Stimulated activated CD4-positive, alpha-beta T cell treated with anti-CD3 and anti-CD28 coated beads, TNF-alpha, amount 100 ng/mL, for 4 hours (primary cell): ENCODE measurements at places on chromosomes 5 and 9.

DNA sequence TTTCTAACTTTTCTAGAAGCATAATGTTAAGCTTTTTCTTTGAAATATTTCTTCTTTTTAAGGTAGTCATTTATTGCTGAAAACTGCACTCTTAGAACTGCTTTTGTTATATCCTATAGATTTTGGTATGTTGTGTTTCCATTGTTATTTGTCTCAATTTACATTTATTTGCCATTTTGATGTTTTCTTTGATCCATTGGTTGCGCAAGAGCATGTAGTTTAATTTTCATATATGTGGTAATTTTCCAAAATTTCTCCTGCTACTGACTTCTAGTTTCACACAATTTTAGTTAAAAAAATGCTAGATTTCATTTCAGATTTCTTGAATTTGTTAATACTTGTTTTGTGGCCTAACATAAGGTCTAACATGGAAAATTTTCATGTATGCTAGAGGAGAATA is 1029.3 kb upstream of the TYRP1 start:
- DNase-seq = no peak

- no peak for DNase-seq
Observed at GRCh38 chr5:31948006-31948405, 226.1 kb downstream of the GOLPH3 start.

DNA sequence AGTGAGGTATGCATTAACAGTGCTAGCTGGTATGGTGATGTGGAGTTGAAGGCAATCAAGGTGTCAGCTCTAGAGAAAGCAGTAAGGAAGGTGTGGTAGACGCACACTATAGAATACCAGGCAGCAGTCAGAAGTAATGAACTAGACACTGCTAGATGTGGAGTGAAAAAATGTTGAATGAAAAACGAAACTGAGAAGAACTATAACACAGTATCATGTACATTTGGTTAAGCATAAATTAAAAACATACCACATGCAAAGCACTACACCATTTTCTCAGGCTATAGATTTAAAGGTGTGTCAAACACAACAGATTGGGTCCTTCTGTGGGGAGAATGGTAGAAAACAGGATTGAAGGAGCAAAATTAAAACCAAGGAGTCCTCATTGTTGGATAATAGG is 15.4 kb downstream of the ZNF622 start:
- DNase-seq = no peak

- DNase-seq = no peak
Observed at GRCh38 chr9:117180896-117181445, 233.9 kb downstream of the ASTN2 start.

DNA sequence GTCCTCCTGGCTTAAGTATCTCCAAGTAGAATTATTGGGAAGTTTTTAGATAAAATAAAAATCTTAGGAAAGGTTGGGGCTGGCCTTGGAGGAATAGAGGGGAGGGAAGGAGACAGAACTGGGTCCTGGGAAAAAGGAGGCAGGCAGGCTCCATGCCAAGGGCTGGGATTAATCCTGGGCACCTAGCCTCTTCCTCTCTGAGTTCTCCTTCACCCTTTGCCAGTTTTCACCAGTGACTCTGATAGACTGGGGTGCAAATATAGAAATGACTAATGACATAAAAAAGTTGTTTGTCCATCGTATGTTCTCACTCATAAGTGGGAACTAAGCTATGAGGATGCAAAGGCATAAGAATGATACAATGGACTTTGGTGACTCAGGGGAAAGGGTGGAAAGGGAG is 81.9 kb downstream of the RMI1 start:
- DNase-seq = no peak

DNA sequence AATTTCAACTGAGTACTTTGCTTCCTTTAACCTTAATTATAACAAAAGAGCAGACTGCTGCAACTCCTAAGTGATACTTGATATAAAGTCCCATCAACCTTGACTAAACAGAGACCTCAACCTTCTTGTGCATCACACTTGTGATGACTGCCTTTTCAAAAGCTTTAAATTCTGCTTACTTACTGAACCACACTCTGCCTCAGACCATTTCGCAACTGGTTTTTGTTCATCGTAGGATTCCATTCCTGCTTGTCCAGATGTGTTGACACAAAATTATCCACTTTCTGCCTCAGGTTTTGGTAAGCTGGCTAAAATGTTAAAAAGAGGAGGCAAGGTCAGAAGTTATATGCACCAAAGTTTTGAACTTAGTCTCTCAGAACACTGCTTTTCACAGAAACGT is 3.5 kb downstream of the BOD1 start:
- DNase-seq = no peak

- DNase-seq = no peak
Observed at GRCh38 chr5:158026304-158027031, 167.5 kb upstream of the CLINT1 start.

GRCh38 chr5:131321066-131321465 is 57.2 kb downstream of the CDC42SE2 start:
- DNase-seq = no peak

DNA sequence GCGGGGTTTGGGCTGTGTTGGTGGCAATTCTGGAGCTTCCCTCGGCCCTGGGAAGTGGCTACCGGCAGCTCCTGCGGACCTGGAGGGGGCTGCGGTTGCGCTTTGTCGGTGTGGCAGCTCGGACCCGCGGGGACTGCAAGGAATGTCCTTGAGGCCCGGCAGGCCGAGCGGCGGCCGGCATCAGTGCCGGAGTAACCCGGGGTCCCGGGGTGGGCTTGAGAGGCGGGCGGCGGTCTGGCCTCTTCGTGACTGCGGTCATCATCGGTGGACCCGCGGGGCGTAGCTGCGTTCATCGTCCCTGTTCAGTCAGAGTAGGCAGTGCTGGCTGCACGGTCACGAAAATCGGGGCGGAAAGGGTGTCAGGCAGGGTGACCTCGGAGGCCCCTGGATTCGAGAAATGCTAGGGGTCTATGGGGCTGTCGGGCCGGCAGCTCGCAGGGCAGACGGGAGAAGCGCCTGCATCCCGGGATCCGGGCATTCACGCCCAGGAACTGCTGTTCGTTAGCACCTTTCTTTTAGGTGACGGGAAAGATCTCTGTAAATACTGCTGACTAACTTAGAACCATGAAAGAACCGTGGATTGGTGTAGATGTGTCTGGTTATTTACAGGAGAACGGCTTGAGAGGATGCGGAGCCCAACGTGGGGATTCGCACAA is 474 bp downstream of the HMGCR start:
- DNase-seq = no peak

DNA sequence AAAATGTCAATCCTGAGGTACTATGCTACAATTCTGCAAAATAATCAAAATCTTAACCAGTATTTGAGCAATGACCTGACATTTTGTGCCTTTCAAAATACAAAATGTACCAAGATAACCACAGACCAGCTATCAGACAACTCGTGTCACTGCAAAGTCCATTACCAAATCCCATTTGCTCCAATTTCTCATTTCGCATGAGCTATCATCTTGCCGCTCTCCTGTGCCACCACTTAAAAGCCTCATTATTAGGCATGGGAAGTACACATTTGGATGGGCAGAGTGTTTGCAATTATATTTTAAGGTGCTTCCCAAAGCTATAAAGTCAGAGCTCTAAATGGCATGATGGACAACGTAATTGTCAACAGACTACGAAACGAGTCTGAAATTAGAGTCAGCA is 205.2 kb downstream of the AGTPBP1 start:
- no peak for DNase-seq

DNA sequence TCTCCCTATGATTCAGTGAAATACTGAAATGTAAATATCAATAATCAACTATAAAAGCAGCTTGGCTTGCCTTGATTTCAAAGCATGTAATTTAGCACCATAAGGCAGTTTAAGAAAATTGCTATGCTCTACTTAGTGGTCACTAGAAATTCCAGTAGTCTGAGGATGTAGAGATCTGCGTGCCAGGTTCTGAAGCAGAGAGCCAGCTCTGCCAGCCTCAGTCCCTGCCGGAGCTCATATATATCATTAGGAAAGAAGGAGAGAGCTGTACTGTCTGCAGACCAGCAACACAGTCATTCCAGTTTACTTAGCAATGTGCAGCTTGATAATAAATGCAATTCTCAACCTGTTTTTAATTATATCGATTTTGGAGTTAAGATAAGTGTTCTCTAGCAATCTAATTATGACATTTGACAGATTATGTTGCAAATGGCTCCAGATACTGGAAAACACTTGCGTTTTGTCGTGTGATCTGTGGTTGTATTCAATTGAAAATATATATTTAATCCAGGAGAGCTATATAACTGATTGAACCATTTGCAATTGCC is 540.5 kb downstream of the CTNND2 start:
- no peak for DNase-seq

GRCh38 chr5:155094455-155094854 is 80.9 kb downstream of the KIF4B start:
- no peak for DNase-seq

DNA sequence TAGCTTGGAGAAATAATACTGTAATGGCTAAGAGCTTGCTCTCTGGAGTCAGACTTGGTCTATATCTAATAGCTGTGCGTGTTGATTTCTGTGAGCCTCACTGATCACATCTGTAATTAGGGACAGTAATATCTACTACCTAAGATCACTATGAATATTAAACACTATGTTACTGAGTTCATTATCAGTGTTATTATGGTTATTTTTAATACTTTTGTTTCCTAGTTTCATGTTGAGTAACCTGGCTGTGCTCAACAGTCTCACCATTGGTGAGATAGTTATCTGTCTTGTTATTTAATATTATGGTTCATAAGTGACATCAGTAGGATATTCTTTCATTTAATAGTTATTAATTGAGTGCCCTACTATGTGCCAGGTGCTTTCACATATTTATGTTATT is 22.4 kb upstream of the CAVIN4 start:
- DNase-seq = no peak

GRCh38 chr5:77718934-77719610 is 57.1 kb downstream of the TBCA start:
- DNase-seq = no peak

DNA sequence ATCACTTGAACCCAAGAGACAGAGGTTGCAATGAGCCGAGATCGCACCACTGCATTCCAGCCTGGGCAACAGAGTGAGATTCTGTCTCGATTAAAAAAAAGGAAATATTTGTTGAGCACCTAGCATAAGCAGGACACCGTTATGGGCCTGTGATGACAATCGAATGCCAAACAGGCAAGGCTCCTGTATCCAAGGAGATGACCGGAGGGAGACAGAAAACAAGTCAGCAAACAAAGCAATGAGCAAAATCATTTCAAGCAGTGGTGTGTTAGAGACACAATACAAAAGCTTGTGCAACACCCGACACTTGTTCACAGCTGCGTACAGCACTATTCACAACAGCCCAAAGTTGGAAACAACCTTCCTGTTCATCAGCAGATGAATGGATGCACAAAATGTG is 87.1 kb upstream of the CPEB4 start:
- no peak for DNase-seq

GRCh38 chr9:34550016-34550680 is 27.4 kb upstream of the ENHO start:
- no peak for DNase-seq

- no peak for DNase-seq
Observed at GRCh38 chr5:35440409-35440808, 177.3 kb upstream of the SPEF2 start.

DNA sequence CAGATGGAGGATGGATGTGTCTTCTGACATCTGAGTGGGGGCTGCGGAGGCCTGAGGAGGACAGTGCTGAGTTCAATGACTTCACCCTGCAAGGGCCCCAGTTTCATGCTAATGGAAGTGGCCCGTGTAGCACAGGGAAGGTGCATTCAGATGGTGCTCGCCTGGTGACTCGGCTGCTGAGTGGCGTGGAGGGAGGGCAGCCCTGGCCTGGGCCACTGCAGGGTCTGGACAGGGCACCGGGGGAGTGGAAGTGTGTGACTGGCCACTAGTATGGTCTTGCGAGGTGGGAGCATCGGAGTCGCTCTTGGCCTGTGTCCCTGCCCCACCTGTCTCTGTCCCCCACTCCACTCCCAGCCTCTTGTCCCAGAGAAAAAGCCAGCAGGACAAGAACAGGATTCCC is 1.7 kb upstream of the SLC9A3 start:
- no peak for DNase-seq

- DNase-seq = no peak
Observed at GRCh38 chr9:87157366-87158031, 210.2 kb upstream of the GAS1 start.

GRCh38 chr5:177303925-177304391 is 359 bp downstream of the PRELID1 start:
- no peak for DNase-seq

GRCh38 chr5:133927300-133928180 is 40.9 kb downstream of the C5orf15 start:
- DNase-seq = no peak
